Muscle of arm (tissue), 14 donors: ENCODE measurements at places on chromosomes 7 and 10. TPM values are rescaled to one million over a fixed set of nuclear protein-coding genes. Genes with fewer than 3 reads are reported as not detected.

BTBD16 gene
- polyA plus RNA-seq: 0.90 TPM

EVX1 gene
- 0.06 TPM for polyA plus RNA-seq

- no peak for DNase-seq
Measured at GRCh38 chr10:124686707-124687376, 57.3 kb downstream of the FAM53B start.

- DNase-seq: no peak
Measured at GRCh38 chr7:36002900-36003299, 150.2 kb upstream of the EEPD1 start.

DNA sequence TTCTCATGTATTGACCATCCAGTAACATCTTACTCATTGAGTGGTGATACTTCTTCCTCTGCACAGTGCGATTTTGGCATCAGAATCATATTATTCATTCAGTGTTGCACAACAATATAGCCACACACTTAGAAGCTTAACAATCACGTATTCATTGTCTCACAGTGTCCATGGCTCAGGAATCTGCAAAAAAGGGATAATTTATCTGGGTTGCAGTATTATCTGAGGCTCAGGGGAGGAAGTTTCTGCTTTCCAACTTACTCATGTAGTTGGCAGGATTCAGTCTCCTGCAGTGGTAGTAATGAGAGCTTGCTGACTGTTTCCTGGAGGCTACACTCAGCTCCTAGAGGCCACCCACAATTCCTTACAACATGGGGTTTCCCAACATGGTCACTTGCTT lies 803.6 kb downstream of the SORCS1 start:
- DNase-seq: no peak

GRCh38 chr10:49568235-49568634 lies 29.3 kb upstream of the ERCC6 start:
- no peak for DNase-seq

GRCh38 chr7:32470871-32471270 lies 19.3 kb downstream of the LSM5 start:
- no peak for DNase-seq

DNA sequence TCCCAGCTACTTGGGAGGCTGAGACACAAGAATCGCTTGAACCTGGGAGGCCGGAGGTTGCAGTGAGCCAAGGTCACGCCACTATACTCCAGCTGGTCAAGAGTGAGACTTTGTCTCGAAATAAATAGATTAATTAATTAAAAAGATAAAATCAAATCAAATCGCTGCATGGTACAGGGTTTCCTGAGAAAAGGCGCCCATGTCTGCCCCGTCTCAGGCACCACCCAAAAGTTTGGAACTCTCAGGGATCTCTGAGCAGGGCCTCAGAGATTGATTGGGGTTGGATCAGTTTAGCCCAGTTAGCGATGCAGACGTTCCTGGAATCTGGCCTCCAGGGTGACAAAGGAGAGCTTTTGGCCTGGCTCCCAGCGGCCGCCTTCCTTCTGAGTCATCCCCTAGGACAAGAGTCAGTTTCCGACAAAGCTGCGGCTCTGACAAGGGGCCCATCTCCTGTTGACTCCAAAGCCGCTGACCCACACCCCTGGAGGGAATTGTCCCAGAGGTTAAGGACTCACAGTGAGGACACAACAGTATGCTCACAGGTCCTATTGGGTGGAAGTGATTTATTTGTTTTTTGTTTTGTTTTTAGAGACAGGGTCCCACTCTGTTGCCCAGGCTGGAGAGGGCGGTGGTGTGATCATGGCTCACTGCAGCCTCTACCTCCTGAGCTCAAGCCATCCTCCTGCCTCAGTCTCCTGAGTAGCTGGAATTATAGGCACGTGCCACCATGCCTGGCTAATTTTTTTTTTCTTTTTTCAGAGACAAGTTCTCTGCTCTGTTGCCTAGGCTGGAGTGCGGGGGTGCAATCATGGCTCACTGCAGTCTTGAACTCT lies 6.8 kb downstream of the ORAI2 start:
- no peak for DNase-seq

- no peak for DNase-seq
Measured at GRCh38 chr7:106126170-106126938, 14.2 kb upstream of the SYPL1 start.

GRCh38 chr10:98528166-98528804 lies 81.5 kb upstream of the HPS1 start:
- no peak for DNase-seq

- DNase-seq: no peak
Measured at GRCh38 chr7:153027210-153027609, 267.7 kb downstream of the ACTR3B start.
